ENCODE measurements at places on chromosomes 2 and 18.
A peak's percentile ranks its signal among the peaks of the same experiment; 100 is the strongest.

DNA sequence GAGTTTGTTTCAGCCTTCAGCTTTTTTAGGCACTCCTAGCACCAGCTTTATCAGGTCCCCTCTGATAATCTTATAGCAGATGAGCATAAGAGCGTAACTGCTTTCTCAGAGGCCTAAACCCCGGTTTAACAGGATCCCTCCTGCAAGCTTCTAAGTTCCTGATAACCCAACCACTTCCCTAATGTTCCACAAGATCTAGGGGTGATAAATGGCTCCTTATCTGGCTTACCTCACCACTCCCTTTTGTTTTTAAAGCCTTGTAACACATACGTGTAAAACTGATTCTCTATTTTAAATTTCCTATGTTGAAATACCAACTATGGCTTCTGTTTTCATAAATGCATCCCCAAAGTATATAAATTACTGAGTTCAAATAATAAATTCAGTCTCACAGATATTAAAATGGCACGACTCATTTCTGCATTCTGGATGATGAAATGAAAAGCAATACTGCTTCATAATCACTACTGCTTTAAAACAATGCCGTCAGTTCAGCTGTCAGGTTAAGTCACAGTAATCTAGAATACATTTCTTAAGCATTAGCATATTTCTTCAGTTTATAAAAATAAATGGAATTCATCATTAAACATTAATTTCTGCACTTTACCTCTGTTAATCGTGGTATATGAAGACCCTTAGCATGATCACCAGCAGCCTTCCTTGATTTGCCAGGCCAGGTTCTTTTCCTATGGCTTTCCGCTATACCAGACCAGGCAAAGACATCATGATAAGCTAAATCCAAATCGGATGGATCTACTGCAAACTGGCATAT is 126.3 kb downstream of the C2orf74 start:
- peak; percentile 49 for DNase-seq

DNA sequence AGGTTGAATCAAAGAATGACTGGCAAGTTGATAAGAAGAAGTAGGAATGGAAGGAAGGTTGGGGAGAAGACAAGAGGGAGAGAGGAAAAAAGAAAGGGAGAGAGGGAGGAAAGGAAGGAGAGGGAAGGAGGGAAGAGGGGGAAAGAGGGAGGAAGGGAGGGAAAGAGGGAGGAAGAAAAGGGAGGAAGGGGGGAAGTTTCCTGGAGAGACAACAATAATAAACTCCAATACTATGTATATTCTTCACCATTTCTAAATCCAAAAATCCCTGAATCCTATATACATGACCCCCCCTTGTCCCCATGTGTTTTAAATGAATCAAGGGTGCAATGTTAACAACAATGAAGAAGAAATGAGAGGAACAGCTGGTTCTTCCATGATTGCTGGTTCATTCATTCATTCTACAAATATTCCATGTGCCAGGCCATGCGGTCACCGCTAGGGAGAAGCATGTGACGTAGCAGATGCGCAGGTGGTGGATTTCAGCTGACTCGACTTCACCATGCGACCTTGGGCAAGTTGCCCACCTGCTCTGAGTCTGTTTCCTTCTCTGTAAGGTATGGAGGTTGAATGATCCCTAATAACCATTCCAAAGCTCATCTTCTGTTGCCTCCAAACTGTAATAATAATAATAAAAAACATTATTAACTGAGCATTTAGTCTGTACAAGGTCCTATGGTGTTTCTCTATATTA is 77.6 kb downstream of the EN1 start:
- DNase-seq: no peak

GRCh38 chr2:210544007-210544590 is 12.3 kb upstream of the CPS1 start:
- no peak for DNase-seq

DNA sequence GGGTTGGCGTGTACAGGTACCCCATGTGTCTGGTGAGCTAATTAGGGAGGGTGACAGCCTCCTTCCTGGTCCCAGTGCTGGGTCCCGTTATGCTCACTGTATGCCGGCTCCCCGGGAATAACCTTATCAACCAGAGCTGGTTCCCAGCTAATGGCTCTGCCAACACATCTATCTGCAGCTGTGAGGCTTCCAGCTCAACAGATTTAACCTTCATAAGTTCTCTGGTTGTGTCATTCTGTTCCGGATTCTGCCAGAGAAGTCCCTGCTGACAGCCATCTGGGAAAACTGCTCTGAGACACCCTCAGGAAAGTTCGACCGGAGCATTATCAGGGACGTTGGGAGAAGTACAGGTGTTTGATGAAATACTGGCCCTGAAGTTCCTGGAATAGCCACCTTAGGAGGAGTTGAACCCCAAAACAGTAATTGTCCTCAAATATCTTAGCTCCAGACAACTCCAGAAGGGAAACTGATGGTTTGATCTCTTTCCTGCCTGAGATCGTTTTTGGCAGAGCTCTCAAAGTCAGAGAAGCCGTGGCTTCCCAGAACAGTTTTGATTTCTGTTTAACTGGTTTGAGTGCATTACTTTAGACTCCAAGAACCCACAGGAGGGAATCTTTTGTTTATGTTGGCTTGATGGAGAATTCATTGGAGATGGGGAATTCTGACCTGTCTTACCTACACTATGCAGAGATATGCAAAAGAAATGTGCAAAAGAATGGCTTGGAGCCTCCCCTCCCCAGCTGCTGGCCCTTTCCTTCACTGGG is 39.4 kb upstream of the TXNDC2 start:
- no peak for DNase-seq

GRCh38 chr2:42328148-42328833 is 32.7 kb downstream of the COX7A2L start:
- DNase-seq: peak; percentile 53

GRCh38 chr2:145653553-145653952 is 1133.6 kb upstream of the ZEB2 start:
- DNase-seq: no peak

GRCh38 chr2:88010136-88010535 is 6.2 kb downstream of the RNU2-63P start:
- DNase-seq: no peak

- peak; percentile 85 for DNase-seq
These were observed 45.8 kb downstream of the PTPN2 start for GRCh38 chr18:12838178-12838634.

- no peak for DNase-seq
These were observed 221.8 kb downstream of the STK39 start for GRCh38 chr2:168025487-168026202.

DNA sequence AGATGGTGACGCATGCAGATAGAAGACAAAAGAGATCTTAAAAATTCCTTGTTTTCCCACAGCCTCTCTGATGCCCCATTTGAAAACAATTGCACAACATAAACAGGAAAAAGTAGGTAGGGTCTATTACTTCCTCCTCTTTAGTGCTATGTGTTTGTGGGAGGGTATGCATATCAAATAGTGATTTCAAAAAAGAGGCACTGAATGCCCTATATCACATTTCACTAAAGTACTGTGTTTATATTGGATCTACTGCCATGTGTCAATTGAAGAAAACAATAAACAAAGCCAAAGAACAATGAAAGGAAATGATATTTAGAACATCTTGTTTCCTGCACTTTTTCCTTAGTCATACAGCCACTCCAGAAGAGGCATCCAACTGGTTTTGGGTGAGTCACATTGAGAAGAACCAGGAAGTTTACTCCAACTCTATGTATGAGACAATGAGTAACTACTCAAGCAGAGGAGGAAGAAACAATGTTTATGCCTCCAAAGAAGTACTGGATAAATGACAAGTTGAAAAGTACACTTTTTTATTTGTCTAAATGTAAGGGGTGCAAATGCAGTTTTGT is 583.6 kb downstream of the FBXO15 start:
- DNase-seq: no peak

- DNase-seq: no peak
These were observed 368.6 kb upstream of the TFPI start for GRCh38 chr2:187922846-187923245.

DNA sequence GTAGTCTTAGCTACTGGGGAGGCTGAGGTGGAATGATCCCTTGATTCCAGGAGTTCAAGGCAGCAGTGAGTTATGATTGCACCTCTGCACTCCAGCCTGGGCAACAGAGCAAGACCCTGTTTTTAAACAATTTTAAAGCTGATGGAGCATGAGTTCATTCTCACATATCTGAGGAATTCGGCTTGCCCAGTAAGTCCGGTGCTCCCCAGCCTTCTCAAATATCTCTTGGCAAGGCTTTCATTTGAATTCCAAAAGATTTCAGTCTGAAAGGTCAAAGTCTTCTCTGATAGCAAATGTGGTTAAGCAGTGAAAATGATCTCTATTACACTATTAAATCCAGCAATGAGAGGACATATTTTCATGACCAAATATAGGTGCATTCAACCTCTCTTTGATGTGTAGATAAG is 27.9 kb downstream of the PIEZO2 start:
- DNase-seq: no peak

DNA sequence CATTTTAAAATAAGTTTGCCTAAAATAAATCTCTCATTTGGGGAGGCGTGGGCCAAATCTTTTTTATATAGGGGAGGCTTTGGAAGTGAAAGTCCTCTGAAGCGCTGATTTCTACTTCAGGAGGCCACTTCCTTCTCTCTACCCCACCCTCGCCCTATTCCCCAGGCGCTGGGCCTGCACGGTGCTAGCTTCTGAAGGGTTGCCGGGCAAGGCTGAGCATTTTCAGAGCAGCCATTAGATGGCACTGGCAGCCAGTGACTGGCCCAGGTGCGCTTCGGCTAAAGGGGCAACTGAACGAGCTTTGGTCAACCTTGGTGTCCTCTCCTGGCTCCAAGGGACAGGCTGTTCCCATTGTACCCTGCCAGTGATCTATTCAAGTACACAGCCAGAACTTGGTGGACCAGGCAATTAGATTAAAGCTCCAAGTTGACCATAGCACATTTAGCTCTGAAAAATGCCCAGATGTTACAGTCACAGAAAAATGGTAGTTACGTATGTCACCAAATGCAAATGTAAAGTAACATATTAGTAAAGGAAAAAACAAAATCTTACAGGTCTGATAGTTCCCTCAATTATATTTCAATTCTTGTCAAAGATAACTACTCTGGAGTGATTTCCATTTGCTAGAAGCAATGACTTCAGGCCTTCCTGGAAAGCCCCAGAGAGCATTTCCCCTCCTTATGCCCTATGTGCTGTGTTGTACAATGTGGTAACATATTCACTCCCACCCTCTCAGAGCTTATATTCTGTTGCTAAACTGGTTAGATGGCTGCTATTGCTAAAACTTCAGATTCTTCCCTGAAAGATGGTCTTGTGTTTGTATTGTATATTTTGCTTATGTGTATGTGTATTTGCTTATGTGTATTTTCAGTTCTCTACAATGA is 2.1 kb downstream of the POMC start:
- peak; percentile 79 for DNase-seq

DNA sequence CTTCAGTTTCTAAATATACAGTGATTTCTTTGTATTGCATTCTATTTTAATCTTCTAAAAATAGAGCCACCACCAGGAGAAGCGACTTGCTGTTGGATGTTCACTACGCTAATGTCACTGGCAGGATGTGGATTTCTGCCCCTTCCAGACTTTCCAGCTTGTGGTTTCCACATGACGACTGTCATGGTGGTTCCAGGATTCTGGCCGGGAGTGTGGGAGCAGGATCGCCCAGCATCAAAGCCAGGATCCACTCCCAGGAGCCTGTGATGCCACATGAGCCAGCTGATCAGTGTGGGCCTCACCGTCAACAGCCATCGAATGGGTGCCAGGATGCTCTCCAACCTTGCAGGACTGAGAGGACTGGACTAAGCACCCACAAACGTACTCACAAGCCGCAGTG is 148.8 kb downstream of the HDAC4 start:
- DNase-seq: peak; percentile 78

DNA sequence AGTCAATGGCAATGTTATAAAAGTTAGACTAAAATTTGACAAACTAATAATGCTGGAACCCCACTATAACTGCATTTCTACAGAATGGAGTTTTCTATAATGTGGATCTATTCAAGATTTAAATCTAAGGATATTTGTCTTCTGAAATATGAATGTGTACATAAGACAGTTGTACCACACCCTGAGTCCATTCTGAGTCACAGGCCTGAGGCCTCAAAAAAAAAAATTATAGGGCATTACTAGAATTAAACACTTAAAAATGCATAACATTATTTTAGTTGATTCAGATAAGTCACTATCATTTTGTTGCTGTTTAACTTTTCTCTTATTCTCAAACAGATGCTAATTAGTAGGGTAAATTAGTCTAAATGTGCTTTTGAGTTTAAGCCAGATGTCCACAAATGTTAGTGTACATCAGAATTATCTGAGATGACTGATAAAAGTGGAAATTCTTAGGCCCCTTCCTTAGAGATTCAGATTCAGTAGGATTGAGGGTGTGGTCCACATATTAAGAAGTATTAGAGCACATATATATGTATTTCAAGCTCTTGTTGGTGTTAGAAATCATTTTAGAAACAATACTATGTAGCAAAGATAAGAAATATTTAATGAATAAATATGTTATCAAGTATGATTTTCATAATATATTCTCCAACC is 42.4 kb upstream of the COL5A2 start:
- no peak for DNase-seq

- DNase-seq: peak; percentile 89
These were observed 17.7 kb downstream of the EIF4E2 start for GRCh38 chr2:232568161-232568560.

DNA sequence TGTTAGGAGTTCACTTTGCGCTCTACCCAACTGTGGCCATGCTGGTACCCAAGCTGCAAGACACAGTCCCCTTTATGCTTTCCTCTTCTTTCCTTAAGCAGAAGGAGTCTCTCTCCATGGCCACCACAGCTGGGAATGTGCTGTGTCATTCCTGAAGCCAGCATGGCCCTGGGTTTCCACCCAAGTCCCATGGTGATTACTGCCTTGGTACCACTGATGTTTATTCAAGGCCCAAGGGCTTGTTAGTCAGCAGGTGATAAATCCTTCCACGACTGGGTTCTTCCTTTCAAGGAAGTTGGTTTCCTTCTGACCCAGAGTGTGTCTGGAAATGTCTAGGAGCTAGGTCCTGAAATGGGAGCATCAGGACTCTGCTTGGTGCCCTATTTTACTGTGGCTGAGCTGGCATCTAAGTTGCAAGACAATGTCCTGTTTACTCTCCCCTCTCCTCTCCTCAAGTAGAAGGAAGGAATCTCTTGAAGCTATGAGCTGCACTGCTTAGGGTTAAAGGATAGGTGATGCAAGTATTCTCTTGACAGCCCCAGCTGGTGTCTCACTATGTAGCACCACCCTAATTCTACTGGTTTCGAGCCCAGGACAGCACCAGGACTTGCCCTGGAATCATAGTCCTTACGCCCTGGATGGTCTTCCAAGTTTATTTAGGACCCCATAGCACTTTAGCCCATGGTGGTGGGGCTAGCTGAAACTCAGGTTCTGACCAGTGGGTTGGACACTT is 18.7 kb upstream of the NUP35 start:
- no peak for DNase-seq

- DNase-seq: no peak
These were observed 30.9 kb upstream of the COL5A2 start for GRCh38 chr2:189210250-189211087.

DNA sequence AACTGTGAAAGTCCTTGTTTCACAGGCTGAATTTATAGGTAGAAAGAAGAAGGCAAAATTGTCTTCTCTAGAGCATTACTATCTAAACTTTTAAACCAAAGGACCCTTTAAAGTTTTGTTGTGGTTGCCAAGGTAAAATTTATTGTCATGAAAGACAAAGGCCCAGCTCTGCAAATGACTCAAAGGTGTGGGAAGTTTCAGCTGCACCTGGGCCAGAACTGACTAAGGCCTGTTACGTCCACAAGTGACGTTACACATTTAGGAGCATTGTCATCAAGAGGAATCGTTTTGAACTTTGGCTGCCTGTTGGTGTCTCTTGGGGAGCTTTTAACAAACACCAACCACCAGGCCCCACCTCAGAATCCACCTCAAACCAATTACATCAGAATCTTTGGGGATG is 8.1 kb upstream of the DSC3 start:
- no peak for DNase-seq
